ENCODE measurements at places on chromosomes 4 and X.

DNA sequence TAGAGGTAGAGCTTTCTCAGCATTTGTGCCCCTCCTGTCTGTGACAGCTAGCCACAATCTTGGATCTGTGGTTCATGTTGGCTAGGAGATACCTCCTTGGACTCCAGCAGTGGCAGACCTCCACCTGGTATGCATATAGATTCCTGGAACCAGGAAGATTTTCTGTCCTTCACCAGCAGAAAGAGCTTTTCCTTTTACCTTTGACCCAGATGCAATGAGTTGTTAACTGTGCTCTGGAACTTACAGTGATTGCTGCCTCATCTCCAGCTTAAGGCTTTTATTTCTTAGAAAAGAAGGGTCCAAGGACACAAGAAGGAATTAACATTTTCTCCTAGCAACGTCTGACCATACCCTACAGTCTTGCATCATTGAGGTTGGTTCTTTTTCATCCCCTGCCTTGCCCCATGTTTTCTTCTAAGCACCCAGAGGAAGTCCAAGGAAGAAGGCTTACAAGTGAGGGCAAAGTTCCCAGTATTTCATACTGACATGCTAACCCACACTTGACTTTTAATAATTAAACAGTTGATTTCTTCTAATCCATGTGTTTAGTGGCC lies 217.1 kb upstream of the ARHGAP24 start:
- no peak for DNase-seq

DNA sequence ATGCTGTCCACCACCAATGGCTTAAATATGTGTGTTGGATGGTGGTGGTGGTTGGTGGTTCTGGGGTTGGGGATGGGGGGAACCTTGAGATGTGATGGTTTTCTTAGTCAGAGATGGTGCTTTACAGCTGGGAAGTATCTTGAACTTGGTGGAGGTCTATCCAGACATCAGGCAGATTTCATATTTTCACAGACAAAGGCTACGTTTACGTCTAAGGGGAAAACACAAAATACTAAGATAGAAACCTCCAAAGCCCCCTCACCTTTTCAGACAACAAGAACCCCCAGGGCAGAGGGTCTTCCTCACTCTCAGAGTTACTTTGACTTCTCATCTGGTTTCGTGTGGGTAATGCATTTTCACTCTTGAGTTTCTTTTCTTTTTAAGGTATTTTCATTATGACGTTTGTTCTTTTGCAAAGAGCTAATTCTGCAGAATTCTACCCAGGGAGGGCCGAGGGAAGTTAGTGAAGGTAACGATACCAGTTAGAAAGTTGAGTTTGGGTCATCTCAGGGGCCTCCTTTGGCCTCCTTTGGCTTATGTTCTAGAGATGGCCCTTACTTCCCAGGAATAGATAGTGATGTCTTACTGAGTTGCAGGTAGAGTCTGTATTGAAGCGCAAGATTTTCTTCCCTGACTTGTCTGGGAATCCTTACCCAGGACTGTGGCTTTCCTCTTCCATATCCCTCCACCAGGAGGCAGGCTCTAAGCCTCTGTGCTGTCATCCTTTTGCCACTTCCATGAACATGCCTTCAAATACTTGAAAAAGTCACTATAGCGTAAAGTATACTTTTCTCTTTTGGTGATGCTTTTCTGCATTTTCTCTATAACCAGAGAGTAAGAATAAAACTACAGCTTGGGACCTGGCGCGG lies 31.9 kb downstream of the RHOH start:
- DNase-seq, result no peak

DNA sequence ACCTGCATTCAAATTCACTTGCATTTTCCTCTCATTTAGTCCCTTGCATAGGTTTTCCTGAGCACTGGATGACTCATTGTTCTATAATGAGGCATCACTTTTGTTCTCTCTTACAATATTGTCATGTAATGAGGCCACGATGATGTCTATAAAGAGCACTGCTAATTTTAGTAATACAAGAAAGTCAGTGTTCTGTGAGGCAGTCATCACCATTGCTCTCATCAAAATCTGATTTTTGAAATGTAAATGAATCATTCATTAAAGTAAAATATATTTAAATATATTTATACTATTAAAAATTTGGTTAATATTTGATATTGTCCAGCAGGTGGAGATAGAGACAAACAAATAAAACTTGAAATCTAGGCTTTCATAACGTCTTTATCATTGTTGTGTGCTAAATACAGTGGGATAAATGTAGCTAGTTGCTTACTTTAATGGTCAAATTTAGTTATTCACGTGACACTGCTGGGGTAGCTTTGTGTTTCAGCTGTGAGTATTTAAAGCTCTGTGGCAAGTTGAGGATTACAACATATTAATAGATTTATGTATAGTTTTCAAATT lies 15.4 kb downstream of the HMGB2 start:
- peak; percentile 61 for DNase-seq

DNA sequence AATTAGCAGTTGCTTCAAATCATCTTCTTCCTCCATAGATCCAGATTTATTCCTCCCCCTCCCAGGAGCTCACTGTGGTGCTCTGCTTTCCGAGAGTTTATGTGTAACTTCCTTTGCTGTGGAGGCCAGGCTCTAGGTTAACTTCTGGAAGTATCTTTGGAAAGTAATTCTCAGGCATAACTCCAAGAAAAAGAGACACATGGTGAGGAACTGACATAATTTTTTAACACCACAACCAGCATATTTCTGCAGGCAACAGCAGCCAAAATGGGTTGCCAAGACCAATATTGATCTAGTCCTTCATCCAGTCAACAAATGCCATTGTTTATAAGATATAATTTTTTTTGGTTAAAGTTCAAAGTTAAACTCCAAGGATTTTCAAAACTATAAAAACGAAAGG lies 114.5 kb upstream of the RBPJ start:
- DNase-seq, result no peak

- no peak for DNase-seq
Measured at GRCh38 chr4:35697210-35697736, 547.0 kb downstream of the ARAP2 start.

DNA sequence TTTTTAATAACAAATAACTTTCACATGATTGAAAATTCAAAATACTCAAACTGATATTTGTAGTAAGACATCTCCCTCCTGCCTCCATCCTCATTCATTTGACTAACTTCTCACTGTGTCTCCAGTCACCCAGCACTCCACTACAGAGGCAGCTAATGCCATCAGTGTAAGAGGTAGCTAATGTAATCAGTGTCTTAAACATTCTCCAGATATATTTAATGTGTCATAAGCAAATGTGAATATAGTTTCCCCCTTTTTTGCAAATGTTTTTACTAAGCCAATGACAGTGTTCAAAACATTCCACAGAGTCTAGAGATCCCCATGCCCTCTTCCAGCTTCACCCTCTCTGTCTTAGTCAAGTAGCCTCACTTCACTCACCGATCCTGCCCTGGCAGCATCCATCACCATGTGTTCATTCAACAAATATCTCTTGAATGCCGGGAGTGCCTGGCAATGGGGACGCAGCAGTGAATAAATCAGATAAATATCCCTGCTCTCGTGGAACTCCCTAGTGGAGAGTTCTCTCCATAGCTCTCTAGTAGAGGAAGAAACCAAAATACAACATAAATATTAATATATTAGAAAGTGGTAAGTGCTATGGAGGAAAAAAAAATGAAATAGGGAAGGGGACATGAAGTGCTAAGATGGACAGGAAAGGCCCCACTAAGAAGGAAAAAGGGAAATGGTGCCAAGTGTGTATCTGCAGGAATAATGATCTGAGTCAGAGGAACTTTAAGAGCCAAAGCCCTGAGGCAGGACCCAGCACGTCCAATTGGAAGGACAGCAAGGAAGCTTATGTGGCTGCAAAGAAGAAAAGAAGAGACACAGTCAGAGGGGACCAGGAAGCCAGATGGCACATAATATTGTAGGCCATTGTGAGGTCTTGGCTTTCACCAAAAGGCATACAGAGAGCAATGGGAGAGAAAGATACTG lies 18.7 kb downstream of the SCFD2 start:
- no peak for DNase-seq

DNA sequence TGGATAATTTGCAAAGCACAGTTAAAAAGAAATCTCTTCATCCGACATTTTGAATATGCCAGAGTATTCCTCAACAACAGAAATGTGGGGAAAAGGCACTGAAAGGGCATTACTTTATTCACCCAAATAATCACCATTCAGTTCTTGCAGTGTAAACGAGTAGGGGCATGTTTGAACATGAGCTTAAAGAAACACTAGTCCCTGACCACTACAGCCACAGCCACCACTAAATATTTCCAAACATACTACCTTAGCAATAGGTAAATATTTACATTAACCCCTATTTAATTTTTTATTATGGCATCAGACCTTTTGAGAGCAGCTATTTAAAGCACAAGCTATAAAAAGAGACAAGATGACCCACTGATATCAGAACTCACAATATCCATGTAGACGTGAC lies 27.6 kb downstream of the MCF2 start:
- no peak for DNase-seq

- DNase-seq, result no peak
Measured at GRCh38 chr4:16129336-16129735, 45.5 kb upstream of the PROM1 start.

GRCh38 chr4:88533088-88533790 lies 9.7 kb upstream of the PYURF start:
- DNase-seq, result no peak

- peak; percentile 14 for DNase-seq
Measured at GRCh38 chr4:2135083-2135482, 76.0 kb downstream of the NAT8L start.

DNA sequence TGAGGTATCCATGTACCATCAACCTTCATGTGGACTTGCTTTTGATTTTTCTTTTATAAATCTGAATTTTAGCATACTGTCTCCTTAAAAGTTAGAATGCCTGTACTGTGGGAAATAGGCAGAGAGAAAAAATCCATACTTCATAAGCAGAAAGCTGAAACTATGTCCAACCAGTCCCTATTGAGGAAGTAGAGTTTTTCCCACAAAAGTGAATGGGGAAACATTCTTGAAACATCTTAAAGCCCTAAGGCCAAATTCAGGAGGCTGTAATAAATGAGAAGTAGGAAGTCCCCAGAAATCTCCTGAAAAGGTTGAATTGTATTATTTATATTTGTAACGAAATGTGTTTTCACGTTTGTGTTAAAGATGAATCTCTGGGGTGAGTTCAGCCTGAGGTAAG lies 56.3 kb downstream of the ENOX2 start:
- DNase-seq, result no peak

GRCh38 chr4:147846318-147847155 lies 114.6 kb downstream of the ARHGAP10 start:
- DNase-seq, result no peak

DNA sequence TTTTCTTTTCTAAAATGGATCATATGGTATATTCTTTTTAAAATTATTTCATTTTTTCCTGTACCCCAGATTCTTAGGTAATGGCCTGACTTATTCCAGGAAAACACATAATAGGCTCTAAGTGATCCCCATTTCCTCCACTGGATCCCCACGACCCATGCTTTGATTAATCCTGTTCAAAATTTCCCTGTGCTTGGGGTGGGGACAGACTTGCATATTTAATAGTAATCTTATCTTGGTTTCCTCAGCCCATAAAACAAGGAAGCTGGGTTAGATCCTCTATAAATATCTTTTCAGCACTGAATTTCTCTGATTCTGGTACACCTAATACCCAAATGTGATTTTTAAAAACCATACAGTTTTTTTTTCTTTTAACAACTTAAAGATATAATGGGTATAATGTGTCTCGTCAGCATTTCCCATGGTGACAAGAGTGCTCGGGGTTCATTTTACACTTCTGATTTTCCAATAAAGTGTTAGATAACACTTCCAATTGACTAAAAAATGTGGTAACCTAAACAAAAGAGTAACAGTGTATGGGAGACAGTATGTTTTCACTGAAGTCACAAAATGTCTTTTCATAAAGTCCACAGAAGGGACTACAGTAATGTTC lies 693.5 kb upstream of the TENM3 start:
- DNase-seq, result no peak

GRCh38 chrX:47958761-47959342 lies 44.9 kb downstream of the ZNF182 start:
- peak; percentile 21 for DNase-seq

GRCh38 chrX:3811331-3812311 lies 98.2 kb upstream of the PRKX start:
- no peak for DNase-seq

- DNase-seq, result no peak
Measured at GRCh38 chr4:100098011-100098545, 92.2 kb downstream of the DDIT4L start.

GRCh38 chr4:110278127-110278526 lies 79.7 kb upstream of the ELOVL6 start:
- no peak for DNase-seq

- no peak for DNase-seq
Measured at GRCh38 chrX:118480172-118480571, 15.4 kb upstream of the DOCK11 start.

- DNase-seq, result no peak
Measured at GRCh38 chr4:17605236-17605635, 9.2 kb upstream of the MED28 start.

DNA sequence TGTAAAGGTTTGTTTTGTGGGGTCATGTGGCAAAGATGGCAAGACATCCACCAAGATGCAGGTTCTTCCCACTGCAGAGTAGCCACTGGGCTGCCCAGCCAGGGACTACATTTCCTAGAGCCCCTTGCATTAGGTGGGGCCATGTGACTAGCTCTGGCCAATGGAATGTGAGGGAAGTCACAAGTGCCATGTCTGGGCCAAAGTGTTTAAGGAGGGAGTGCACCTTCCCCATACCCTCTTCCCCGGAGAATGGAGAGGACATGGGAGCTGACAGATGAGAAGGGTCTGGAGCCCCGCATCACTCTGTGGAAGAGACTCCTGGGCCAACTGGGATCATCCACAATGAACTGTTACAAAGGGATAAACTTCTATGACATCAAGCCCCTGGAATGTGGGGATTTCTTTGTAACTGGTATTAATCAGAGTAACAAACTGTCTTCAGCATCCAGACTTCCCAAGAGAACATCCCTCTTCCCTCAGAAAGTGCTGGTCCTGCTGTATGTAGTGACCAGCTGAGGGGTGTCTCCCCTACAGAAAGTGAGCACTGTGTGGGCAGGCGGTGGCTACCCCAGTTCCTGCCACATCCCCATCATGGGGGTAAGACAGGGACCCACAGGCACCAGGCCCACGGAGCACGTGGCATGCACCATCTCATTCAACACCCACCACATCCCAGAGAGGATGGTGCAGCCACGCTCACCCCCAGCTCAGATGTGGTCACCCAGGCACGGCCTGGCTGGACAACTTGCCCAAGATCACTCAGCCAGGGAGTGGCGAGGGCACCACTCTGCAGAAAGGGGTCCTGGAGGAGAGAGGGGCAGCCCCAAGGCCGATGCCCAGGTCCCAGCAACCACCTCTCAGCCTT lies 10.9 kb downstream of the PPP2R2C start:
- no peak for DNase-seq

GRCh38 chr4:169096221-169096620 lies 86.2 kb upstream of the CBR4 start:
- no peak for DNase-seq
